ENCODE measurements at places on chromosomes 2 and 18. TPM values are rescaled to one million over a fixed set of nuclear protein-coding genes. Genes with fewer than 3 reads are reported as not detected.

TUBB8B gene
- 0.38 TPM for total RNA-seq

NDUFB3 gene
- 68.2 TPM for total RNA-seq

RGPD8 gene
- total RNA-seq: 20.0 TPM

HOXD12 gene
- not detected for total RNA-seq

DSC1 gene
- total RNA-seq: not detected

BIRC6 gene
- 86.6 TPM for total RNA-seq

C2orf81 gene
- total RNA-seq: 2.1 TPM

- H3K27ac ChIP-seq: no peak overlapping the region
- no peaks in the 10 kb centered on the region for H3K4me1 ChIP-seq
- no peaks in the 10 kb centered on the region for H3K27me3 ChIP-seq
- no peak for DNase-seq
- H3K4me3 ChIP-seq: no peak overlapping the region
These were observed 187.5 kb upstream of the DTNA start for GRCh38 chr18:34522603-34523002.
